Naive thymus-derived CD8-positive, alpha-beta T cell (primary cell): ENCODE measurements at places on chromosomes 5 and 9.
A peak's percentile ranks its signal among the peaks of the same experiment; 100 is the strongest.

GRCh38 chr9:104927216-104927911 is 591 bp downstream of the ABCA1 start:
- peak; percentile 31 for DNase-seq

- no peak for DNase-seq
Measured at GRCh38 chr5:118937393-118938061, 50.8 kb downstream of the DTWD2 start.

GRCh38 chr5:72288924-72289323 is 31.1 kb downstream of the MRPS27 start:
- no peak for DNase-seq

DNA sequence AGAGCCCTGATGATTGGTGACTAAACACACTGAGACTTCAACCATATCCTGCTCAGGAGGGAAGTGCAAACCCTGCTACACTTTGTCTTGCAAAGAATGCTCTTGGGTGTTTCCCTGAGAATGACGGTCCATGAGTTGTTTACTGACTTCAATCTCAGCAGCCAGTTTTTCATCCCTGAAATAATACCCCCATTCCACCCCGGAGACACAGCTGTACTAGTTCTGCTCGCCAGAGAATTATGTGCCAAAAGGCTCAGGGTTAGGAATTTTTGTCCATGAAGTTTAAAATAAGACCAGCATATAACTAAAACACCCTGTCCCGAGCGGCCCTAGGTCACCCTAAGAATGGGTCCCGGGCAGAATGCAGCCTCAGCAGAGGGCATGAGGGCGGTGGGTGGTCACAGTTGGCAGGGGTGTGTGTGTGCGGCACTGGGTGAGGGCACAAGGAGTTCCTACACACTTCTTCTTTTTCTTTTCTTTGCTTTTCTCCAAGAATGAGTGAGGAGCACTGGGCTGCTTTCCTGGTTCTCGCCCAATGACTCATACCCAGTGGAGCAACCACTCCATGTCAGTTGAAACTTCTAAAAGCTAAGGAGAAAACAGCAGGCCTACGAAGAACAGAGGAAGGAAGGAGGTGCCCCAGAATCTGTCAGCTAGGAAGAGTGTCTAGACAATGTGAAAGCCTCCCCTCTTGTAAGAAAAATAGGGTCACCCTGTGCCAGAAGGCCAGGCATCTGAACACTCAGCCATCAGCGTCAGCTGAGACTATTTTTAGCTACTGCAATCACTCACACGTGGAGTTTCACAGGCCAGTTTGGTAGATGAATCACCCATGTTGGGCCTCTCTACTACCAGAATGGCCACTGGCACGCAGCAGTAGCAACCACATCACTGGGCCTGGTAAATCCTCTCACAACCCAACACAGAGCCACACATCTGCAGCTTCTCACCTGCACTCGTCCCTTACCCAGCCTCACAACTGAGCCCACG is 105.9 kb downstream of the DPYSL3 start:
- DNase-seq, result no peak

DNA sequence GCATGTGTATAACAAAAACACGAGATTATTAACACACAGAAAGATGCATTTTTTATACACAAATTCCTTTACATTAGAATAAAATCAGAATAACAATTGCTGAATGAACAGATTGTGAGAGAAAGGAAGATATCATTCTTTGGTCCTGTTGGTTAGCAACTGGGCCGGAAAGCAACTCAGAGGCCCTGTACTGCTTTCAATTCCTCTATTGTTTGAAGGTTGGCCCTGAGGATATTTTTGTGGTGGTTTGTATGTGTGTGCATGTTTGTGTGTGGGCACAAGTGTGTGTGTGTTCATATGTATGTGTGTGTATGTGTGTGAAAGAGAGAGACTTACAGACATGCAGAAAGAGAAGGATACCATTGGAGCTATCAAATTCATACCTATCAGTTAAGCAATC is 356.8 kb upstream of the DMAC1 start:
- no peak for DNase-seq

- DNase-seq, result no peak
Measured at GRCh38 chr5:149489605-149490037, 61.6 kb downstream of the CSNK1A1 start.

GRCh38 chr5:180235077-180235476 is 26.1 kb upstream of the RASGEF1C start:
- DNase-seq, result no peak

DNA sequence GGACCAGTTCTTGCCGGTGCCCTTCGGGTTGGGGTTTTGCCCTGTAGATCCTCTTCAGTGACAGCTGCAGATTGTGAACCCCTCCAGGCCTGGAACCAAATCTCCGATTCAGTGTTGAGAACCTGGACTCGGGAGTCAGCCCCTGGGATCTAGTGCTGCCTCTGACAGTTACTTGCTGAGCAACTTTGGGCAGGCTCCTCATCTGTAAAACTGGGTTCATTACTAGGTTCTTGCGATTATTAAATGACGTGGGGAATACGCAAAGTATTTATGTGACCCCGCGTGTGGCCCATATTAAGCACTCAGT is 600 bp downstream of the ERCC6L2 start:
- DNase-seq, result no peak
